Type B pancreatic cell (in vitro differentiated cells): ENCODE measurements at places on chromosomes 3 and 15. TPM values are rescaled to one million over a fixed set of nuclear protein-coding genes. Genes with fewer than 3 reads are reported as not detected.

FEZF2 gene
- total RNA-seq = 0.24 TPM in 1 of 2 replicates, not detected in the other

MESP2 gene
- not detected in 2 replicates for total RNA-seq

- DNase-seq = no peak
Observed at GRCh38 chr3:126013751-126014156, 44.8 kb downstream of the ROPN1B start.

DNA sequence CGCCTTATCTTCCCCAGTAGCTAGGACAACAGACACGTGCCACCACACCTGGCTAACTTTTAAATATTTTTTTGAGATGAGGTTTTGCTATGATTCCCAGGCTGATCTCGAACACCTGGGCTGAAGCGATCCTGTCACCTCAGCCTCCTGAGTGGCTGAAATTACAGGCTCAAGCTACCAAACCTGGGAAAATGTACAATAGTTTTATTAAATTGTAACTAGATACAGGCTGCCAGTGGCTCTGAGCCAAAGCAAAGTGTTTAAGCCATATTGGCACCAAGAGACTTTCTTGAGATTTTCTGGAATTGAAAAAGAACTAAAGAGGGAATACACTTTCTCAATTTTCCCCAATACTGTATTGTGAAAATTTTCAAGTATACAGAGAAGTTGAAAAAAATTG lies 204.3 kb downstream of the SUCLG2 start:
- DNase-seq = no peak

DNA sequence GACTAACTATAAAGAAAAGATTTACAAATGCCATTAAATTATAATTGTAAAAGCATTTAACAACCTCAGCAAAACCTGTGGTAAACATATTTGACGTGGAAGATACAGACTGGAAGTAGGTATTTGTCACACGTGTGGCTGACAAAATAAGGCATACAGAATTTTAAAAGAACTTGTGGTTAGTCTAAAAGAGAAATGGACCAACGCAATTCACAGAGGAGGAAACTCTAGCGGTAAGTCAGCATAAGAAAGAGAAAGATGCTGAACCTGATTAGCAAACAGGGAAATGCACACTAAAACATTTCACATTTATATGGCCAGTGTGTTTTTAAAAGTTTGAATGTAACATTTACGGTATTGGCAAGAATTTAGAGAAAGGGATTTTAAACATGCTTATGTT lies 35.3 kb downstream of the KCNH8 start:
- DNase-seq = no peak

DNA sequence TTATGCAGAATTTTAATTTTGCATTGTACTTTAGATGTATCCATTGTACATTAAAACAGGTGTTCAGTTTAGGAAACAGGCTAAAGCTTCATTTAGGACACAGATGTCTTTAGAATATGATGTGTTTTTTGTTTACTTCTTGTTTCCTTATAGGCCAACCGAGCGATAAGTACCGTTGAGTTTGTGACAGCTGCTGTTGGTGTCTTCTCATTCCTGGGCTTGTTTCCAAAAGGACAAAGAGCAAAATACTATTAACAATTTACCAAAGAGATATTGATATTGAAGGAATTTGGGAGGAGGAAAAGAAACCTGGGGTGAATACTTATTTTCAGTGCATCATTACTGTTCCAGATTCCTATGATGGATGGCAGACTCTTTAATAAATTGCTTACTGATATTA lies 29.4 kb downstream of the PLAAT1 start:
- no peak for DNase-seq

- no peak for DNase-seq
Observed at GRCh38 chr15:81301815-81302399, 22.0 kb downstream of the STARD5 start.
